ENCODE measurements at places on chromosomes 6 and 20.

DNA sequence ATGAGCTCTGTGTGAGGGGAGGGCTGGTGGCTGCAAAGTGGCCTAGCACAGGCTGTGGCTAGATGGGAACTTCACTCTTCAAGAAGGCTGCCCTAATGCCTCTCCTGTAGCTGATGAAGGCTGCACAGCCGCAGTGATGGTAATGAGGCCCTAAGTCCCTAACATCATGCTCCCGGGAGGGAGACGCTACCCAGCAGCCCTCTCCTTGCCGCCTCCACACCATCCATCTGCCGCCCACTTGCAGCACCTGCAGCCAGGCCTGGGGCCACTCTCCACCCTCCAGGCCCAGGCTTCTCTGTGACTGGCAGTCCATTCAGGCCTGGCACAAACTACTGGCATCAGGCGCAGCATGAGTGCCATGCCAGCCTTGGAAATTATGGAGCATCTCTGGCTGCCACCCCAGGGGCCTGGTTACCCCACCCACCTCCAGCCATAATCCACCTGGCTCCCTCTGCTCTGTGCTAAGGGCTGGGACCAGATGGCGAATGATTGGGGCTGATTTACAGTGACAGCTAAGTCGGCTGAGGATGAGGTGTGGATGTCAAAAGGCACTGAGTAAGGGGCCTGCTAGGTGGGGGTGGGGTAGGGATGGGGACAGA lies 284.2 kb downstream of the LRFN2 start:
- no peak for DNase-seq

DNA sequence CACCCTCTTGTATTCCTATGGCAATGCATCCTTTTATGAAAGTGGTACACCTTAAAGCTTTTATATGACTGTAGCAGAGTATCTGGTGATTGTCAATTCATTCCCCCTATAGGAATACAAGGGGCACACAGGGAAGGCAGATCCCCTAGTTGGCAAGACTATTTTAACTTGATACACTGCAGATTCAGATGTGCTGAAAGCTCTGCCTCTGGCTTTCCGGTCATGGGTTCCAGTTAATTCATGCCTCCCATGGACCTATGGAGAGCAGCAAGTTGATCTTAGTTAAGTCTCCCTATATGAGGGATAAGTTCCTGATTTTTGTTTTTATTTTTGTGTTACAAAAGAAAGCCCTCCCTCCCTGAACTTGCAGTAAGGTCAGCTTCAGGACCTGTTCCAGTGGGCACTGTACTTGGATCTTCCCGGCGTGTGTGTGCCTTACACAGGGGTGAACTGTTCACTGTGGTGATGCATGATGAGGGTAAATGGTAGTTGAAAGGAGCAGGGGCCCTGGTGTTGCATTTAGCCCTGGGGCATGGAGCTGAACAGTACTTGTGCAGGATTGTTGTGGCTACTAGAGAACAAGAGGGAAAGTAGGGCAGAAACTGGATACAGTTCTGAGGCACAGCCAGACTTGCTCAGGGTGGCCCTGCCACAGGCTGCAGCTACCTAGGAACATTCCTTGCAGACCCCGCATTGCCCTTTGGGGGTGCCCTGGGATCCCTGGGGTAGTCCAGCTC lies 292.1 kb downstream of the ESR1 start:
- no peak for DNase-seq

GRCh38 chr20:6711951-6712649 lies 55.4 kb upstream of the BMP2 start:
- DNase-seq, result no peak

DNA sequence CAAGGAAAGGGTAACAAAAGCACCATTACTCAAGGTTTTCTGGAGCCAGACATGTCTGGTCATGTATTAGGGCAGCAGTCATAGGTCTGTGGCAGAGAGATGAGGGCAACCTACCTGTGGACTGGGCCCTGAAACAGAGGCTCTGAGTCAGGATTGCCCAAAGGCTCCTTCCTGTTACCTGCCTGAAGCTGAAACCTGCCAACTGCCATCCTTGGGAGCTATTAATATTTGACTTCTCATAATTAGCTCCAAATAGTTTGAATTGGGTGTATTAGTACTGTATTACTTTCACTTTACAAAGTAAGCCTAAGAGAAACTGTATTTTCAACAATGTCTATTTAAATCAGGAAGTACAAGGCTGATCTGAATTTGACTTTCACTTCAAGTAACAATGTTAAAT lies 72.0 kb upstream of the TBX18 start:
- DNase-seq, result no peak

GRCh38 chr6:128482642-128483041 lies 37.8 kb downstream of the PTPRK start:
- DNase-seq, result no peak

- DNase-seq, result no peak
Observed at GRCh38 chr6:129460221-129460620, 249.8 kb downstream of the ARHGAP18 start.

Data from glomerular endothelial cell (primary cell).